Left ventricle myocardium inferior (tissue), 1 donor: ENCODE measurements at places on chromosomes 2 and 18.

GRCh38 chr2:108615480-108616090 lies 81.3 kb downstream of the LIMS1 start:
- DNase-seq, result no peak

GRCh38 chr2:71494523-71495155 lies 41.3 kb downstream of the DYSF start:
- no peak for DNase-seq

- no peak for DNase-seq
These were observed 284.8 kb upstream of the CYRIA start for GRCh38 chr2:16950436-16950835.

GRCh38 chr2:165081276-165081675 lies 122.6 kb downstream of the SCN3A start:
- no peak for DNase-seq

DNA sequence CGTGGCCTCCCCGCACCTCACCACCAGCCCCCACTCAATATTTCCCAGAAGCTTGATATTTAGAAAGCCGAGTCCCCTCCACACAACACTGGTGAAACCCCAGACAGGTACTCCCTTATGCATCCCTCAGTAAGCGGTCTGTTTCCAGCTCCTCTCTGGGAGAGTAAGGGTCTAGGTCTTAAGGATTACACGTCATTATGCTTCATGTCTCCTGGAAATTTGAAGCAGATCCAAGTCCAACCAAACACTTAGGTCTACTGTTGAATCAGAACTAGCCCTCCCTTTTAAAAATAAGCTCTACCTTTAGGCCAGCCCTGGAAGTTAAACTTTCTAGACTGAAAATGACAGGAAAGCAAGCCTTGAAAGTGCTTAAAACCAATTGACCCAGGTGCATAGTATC lies 1.5 kb upstream of the OST4 start:
- no peak for DNase-seq

DNA sequence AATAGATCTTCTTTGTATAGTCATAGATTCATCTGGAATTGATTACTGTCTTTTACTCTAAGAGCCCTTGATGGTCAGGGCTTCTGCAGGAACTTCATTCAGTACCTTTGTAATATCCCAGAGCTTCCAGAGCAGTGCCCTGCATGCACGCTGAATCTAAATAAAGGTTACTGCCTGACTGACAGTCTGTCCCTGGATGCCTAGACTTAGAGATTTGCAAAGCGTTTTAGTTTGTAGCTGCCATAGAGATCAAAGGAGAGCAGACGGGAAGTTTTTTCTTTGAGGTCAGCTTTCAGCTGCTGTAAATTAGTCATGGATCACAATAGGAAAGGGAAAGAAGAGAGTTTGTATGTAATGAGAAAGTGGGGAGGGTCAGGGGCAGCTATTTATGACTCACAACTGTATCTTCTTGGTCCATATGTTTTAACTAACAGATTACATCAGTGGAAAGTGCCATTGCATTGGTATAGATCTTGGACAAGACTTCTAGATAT lies 45.2 kb upstream of the NYAP2 start:
- DNase-seq, result no peak

DNA sequence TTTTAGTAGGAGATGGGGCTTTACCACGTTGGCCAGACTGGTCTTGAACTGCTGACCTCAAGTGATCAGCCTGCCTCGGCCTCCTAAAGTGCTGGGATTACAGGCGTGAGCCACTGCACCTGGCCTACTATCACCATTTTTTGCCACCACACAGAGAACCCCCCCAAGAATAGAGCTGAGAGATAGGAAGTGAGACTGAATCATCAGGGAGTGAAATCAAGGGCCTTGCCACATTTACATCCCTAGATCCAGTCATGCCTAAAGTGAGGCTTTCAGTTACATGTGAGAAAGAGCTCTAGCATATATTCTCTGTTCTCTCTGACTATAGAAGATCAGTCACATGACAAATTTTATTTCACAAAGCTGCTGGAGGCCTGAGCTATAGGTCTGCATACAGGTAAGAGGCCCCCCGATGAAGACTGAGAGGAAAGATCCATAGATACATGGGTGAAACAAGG lies 28.0 kb upstream of the KCMF1 start:
- no peak for DNase-seq

- no peak for DNase-seq
These were observed 441.8 kb downstream of the NYAP2 start for GRCh38 chr2:225841314-225841713.

- DNase-seq, result no peak
These were observed 846.7 kb downstream of the BCL11A start for GRCh38 chr2:59706729-59707128.

DNA sequence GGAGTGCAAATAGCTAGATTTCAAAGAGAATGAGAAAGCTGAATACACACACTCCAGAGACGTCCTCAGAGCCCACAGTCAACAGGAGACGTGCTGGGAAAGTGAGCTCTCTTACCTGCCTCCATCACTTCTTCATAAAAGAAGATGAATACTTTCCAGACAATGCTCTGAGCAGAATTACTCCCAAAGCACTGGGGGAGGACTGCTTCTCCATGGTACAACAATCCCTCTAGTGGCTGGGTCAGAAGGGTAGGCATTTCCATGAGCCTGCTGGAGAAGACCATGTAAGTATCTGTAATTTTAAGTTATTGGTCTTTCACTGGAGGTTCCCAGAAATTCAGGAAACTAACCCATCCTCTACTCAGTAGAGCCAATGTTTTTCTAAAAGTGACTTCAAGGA lies 190.3 kb downstream of the RBM43 start:
- no peak for DNase-seq

- DNase-seq, result no peak
These were observed 3.7 kb upstream of the ESPNL start for GRCh38 chr2:238096311-238097011.

DNA sequence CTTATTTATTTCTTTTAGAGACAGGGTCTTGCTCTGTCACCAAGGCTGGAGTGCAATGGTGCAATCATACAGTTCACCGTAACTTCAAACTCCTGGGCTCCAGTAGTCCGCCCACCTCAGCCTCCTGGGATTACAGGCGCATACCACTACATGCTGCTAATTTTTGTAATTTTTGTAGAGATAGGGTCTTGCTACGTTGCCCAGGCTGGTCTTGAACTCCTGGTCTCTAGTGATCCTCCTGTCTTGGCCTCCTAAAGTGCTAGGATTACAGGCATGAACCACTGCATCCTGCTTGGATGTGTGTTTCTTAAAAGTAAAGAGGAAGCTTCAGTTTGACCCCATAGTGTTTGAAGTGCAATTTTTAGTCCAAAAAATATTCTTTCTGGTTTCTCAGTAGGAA lies 105.0 kb upstream of the KIF5C start:
- no peak for DNase-seq
